ENCODE measurements at places on chromosomes 12 and 14.

DNA sequence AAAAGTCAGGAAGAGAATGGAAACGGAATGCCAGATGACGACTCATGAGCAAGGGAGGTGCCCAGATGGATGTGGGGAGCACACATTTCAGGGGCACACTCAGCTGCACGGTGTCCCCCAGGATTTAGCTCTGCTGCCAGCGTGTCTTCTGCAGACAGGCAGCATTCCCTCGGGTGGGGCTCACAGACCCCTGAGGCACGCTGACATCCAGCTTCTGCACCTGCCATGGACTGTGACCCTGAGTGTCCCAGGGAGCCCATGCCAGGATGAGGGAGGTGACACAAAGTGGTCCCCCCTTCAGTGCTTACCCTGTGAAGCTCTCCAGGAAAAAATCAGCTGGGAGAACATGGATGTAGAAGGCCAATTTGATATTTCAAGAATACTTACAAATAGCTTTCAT, 84.2 kb downstream of the PIWIL1 start:
- no peak for DNase-seq

DNA sequence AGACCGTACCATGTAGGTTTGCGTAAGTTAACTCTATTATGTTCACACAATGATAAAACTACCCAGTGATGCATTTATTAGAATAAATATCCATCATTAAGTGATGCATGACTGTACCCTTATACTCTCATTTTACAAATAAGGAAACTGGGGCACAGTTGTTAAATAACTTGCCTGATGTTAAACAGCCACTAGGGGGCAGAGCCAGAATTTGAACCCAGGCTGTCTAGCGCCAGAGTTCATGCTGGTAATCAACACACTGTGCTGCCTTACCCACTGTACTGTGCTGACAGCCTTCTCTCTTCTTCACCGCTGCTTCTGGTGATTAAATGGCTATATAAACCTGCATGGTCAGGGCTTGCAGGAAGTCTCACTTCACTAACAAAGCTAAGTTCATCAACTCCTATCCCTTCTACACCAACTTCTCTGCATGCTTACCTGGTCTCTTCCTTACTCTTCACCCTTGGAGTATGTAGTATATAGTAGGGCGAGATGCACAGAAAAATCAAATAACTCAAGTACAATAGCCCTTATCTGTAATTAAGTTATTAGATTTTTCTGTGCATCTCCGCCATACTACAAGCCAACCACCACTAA, 43.6 kb upstream of the APPL2 start:
- DNase-seq: no peak

DNA sequence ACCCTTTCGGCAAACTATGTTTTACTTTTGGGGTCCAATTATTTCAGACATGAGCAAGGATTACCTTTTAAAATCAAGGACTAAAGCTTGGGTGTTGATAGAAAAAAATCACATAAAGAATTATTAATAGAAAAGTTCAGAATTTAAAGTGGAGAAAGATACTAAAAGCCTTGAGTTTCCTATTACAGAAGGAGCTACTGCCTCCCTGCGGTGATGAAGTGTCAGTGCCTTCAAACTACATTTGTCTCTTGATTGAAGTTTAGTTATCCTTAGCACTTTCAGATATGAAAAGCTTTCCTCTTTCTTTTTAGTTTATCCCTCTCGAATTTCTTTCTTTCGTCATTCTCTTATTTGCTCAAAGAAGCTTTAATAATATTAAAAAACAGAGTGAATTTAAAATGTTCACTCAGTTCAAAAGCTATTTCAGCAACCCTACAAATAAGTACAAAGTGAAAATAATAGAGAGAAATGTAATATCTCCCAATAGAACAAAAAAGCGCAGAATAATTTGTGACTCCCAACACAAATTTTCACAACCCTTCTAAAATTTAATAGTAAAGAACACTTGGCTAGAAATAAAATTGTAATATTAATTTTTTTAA, 87.6 kb downstream of the SEC23A start:
- DNase-seq: no peak

DNA sequence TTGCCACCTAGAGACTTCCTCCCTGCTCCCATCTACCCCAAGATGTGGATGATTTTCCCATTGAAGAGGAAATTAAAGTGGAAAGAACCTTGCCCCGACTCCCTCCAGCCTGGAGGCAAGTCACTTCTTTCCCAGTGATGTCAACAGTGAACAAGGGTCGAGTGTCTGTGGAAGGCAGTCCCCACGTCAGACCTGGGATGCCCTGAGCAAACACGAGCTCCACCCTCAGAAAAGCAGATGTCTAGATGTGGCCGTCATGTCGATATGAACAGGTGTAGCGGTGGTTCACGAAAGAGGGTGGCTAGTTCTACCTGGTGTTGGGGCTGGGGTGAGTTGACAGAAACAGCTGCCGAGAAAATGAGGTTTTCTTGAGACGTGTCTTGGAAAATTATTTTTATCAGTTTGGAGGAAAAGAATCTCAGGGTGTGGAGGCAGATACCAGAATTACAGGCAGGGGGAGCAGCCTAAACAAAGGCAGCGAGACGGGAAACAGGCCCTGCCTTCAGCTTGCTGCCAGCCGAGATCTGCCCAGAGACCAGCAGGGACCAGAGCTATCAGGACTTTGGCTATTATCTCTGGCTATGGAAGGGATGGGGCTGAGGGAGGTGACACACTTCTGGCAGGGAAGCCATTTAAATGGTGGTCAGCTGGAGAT, 25.9 kb downstream of the SYNDIG1L start:
- DNase-seq: no peak

GRCh38 chr12:118035190-118036041, 18.9 kb downstream of the RFC5 start:
- DNase-seq: no peak

GRCh38 chr14:55760789-55761566, 181.0 kb downstream of the KTN1 start:
- no peak for DNase-seq

DNA sequence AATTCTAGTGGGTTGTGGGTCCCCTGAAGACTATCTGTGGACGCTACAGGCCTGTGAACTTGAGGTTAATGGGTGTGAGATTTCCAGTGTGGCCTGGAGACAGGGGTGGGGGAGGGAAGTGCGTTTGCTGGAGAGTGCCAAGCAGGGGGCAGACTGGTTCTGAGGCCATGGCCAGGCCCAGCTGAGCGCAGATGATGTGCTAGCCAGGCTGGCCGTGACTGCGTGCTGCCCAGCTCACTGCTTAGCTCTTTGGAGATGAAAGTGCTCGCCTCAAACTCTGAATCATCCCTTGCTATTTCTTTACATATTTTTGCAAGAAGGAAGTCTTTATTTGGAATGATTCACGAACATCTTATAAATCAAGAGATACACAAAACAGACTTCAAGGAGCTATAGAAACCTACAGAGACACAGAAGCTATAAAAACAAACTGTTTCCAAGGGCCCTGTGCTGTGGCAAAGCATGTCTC, 75.2 kb upstream of the PLEKHG3 start:
- no peak for DNase-seq

GRCh38 chr14:91193069-91193468, 51.4 kb downstream of the GPR68 start:
- no peak for DNase-seq

DNA sequence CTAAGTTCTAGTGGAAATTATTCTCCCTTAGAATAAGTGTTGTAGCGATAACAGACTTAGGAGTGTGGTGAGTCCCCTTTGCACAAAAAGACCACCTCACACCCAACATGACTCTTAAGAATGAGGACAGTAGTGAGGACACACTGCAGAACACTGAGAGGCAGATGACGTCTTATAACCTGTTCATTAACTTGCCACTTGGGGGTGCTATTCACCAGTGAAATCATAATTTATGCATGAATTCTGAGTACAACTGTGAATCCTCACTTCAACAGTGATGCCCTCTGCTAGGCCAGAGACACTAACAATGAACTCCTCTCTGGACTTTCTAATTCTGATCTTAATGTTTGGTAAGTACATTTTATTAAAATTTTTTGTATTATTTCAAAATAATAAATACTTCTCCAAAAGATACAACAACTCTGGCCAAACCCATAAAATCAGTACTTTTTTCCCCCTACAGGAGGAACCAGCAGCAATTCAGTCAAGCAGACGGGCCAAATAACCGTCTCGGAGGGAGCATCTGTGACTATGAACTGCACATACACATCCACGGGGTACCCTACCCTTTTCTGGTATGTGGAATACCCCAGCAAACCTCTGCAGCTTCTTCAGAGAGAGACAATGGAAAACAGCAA, 274.7 kb downstream of the DAD1 start:
- DNase-seq: no peak

DNA sequence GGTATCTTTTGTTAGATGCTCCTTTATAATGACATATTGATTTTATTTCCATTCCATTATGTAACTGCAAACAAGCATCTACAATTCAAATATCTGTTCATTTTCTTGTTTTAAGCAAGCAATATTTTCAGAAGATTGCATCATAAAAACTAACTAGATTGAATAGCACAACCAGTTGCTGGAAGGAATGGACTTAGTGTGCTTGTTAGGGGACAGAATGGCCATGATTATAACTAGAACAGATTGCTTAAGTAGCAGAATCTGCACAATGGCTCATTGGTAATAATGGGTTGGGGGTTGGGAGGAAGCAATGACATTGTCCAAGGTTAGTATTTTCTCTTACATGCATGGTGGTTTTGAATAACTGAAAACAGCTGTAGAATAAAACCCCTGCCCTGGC, 939.5 kb downstream of the SLC16A7 start:
- no peak for DNase-seq

GRCh38 chr12:13436182-13436581, 239.7 kb downstream of the EMP1 start:
- DNase-seq: no peak

DNA sequence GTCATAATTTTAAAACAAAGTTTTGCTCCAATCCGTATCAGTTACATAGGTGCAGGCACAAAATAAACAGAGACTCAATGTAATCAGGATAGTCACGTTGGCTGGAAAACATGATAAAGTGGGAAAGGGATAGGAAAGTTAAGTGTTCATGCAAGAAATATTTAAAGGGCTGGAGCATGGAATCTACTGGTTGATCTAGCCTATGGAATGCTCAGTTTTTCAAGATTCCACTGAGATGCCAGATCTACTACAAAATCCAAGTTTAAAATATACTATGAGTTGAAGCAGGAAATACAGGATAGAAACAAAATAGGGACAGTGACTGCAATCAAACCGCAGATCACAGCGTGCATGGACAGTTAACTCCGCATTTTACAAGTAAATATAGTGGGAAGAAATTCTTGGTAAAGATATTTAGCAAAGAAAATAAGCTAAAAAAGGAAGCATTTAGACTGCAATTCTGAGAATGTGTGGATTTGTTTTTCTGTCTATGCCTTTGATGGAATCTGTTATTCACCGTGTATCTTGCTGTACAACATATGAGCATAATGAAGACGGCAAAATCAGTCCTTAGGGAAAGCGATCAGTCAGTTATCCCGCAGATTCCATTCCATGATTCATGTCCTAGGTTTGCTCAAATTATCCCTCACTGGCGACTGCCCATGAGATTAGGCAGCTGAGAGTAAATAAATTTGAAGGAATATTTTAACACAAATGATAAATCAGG, 1044.3 kb downstream of the FLRT2 start:
- DNase-seq: no peak

- no peak for DNase-seq
Observed at GRCh38 chr12:6478416-6478815, 7.9 kb upstream of the VAMP1 start.

DNA sequence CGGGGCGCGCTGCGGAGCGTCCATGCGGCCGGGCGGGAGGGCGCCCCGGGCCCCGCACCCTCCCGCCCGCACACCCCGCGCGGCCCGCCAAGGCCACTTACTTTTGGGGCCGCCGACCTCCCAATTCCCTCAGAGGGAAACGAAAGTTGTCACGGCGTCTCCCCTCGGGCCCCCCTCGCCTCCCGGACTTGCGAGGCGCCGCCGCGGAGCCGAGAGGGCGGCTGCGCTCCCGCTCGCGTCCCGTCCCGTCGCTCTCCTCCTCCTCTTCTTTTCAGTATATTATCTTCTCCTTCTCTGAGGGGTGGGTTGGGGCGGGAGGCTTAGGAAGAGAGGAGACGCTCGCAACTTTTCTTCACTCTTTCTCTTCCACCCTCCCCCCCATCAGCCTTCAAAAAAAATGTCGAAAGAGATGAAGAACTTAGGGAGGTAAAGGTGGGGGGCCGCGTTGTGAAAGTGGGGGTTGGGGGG, 613 bp downstream of the DUSP16 start:
- no peak for DNase-seq

- no peak for DNase-seq
Observed at GRCh38 chr12:127570387-127570786, 696.6 kb upstream of the TMEM132C start.

DNA sequence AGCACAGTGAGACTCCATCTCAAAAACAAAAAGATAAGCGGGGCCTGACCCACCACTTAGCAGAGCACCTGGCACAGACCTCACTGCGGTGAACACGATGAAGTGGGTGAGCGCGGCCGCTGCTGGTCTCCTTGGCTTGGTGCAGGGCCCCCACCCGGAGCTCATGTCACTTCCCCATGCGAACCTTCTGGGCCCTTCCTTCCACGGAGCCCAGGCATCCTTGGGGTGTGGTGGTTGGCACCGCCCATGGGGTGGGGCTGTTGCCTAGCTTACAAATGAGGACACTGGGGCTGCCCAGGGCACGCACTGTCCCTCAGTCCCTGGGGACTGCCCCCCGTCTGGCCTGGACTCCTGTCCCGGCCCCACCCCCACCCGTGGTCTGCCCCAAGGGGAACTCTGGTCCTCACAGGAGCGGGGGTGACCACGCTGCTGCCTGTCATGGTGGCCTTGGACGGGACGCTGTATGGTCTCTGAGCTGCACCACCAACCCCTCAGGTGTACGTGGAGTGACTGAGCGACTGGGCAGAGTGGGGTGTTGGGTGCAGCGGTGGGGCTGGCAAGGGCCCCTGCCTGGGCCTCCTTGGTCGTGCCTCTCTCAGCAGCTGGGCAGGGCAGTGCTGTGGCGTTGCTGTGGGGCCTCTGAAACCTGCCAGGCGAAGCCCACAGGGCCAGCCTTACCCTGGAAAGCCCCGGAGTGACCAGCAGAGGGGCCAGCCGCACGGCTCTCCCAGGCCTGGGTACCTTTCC, 15.3 kb downstream of the FBRSL1 start:
- no peak for DNase-seq

GRCh38 chr12:26319511-26319910, 124.1 kb downstream of the SSPN start:
- DNase-seq: no peak

GRCh38 chr14:35985474-35986218, 159.5 kb downstream of the BRMS1L start:
- DNase-seq: no peak

GRCh38 chr14:60309867-60310552, 61.0 kb downstream of the PPM1A start:
- DNase-seq: no peak

- no peak for DNase-seq
Observed at GRCh38 chr12:53856132-53856531, 82.5 kb upstream of the HOXC13 start.
